Stimulated activated CD4-positive, alpha-beta T cell treated with anti-CD3 and anti-CD28 coated beads, TNF-alpha, amount 100 ng/mL, for 24 hours (primary cell): ENCODE measurements at places on chromosomes 6 and 20.

DNA sequence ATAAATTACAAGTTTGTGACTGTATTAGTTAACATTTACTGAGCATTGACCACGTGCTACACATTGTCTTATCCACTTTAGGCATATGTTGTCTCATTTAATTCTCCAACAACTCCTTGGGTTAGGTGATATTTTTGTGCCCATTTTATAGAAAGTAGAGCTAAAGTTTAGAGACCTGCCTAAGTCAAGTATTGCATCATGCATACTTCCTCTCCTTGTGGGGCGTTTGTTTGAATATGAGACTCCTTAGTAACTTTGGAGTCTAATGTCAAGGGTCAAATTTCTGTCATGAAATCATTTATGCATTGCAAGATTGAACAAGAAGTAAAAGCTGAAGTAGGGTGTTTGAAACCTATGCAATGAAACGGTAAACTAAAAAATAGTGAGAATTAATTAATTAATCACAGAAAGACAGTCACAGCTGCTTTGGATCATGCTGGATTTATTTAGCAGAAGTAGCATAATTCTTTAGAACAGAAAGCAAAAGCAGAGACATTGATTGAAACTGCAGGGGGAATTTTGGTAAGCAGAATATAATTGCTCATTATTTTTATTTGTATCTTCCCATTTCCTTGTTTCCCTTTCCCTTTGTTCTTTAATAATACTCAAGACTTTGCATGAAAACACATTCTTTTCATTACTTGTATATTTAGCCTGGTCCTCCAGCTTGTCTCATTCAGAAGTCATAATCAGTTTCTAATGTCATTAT, 1374.4 kb upstream of the GJE1 start:
- no peak for DNase-seq

- no peak for DNase-seq
These were observed 37.3 kb downstream of the KIF3B start for GRCh38 chr20:32314768-32315167.

DNA sequence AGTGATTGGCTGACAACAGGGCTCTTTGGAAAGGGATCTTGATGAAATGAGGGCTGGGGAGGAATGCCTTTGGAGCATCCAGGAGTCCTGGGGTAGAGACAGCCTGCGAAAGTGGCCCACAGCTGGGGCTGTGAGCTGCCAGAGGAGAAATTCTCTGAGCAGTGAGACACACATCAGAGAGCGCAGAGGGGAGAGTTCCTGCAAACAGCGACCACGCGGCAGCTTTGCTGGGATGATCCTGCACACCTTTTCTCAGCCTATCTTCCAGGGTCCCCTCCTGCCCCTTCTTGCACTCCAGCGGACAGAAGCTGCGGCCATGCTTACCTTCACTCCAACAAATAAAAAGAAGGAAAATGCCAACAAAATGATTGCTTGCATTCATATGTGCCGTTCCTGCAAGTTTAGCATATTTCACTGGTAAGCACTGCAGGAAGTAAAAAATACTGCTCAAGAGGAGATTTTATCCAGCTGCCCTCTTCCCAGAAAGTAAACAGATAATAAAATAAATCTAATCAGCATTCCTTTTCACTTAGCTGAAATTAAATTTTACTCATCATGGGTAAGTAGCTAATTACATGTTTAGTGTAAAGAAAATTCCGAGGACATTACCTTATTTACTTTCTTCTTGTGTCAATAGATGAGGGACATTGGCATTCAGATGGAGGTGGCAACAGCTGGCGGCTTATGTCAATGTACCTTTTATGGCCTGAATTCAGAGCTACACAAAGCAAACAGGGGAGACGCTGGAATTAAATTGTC, 339.9 kb upstream of the ARID1B start:
- no peak for DNase-seq

DNA sequence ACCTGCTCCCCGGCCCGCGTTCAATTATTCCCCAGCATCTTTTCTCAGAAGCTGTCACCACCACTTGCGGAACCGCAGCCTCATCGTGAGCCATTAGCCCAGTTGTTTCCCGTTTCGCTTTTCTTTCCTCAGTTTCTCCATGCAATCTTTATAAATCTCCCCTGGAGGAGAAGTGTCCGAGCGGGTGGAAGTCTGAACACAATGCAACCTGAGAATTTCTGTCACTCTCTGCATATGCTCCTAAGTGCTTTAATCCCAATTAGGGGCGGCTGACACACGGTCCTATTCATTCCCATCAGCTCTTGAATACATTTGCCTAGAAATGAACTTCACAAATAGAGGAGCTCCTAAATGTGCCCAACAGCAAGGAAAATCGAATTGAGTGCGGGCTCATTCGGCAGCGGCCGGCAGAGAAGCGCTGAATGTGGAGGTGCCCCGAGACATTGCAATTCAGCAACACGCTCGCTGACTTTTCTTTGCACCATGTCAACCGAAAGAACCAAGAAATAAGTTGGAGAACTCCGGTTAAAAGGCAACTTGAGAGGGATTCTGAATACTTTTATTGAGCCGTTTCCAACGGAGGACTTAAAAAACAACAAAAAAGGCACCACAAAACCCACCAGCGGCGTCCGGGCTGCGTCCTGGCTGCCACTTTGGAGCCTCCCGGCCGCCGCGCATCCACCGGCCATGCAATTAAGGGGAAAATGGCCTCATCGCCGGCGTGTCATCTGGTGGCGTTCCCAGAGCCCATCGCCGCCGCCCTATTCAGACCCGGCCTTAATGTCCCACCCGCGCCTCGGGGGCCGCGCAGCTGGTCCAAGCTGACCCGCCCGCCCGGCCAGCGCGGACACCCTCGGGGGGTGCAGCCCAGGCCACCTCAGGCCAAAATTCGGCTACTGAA, 3.9 kb upstream of the PRDM13 start:
- no peak for DNase-seq

DNA sequence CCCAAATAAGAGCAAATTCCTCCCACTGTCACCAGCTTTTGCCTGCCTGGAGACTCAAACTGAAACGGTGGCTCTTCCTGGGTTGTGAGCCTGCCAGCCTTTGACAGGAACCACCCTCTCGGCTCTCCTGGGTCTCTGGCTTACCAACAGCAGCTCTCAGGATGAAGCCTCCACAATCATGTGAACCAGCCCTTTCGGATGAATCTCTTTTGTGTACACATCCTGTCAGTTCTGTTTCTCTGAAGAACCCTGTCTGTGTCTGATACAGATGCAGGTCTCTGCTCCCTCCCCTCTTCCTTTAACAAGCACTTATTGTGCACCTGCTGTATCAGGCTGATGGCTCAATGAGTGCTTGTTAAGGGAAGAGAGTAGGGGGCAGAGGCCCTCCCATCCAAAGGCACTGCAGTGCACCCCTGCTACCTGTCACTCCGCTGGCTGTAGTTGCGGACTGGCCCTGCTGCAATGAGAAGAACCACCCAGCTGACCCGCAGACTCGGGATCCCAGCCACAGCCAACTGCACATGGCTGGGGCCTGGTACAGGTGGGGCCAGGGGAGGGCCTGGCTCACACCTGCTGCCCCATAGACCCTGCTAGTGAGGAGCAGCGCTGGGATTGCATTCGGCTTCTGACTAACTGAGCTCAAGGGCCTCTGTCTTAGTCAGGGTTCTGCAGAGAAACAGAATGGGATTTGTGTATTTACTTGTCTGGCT, 120.1 kb upstream of the PMEPA1 start:
- DNase-seq: no peak

DNA sequence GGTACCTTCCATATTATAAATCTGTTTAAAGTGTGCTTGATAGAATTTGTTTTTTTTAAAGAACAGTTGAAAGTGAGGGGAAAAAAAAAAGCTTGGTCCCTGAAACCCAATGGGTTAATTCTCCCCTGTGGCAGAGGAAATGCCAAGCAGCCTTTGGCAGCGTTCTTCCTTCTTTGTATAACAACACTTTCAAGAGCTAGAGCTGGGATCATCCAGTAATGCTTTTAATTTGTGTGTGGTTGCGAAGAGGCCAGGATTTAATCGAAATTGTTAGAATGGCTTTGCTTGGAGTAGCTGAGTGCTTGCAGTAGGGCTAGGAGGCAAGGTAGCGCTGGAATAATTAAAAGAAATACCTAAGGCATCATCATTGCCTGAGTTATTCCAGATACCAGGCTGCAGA, 692.0 kb downstream of the DHX35 start:
- no peak for DNase-seq

- DNase-seq: no peak
These were observed 28.9 kb downstream of the VEGFA start for GRCh38 chr6:43798688-43799444.

DNA sequence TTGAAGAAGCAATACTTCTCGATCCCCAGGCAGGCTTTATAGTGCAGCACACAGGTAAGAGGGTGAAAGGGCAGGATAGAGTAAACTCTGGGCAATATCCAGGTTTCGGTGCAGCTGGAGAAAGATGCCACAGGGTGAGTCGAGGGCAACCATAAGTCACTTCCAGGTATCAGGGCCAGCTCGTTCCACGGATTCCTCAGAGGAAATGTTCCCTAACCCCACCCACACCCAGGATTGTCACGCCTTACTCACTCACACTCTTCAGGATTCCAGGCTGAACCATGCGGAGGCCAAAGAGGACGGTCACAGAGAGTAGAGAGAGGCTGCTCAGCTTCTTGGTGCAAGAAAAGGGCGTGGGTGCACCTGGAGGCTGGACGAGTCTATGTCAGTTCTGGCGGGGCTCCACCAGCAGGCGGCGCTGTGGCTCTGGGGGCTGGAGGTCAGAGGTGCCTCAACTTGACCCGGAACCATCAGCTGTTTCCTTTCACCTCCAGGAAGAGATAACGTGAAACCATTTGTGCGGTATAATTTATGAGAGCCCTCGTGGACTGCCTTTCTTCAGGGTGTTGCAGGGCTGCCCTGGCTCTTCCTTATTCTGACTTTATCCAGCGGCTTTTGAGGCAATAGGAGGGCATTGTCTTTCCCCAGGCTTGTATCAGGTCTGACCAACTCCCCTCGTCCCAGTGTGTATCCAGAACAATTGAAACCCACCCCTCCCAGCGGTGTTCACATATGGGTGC, 14.5 kb upstream of the WFDC12 start:
- DNase-seq: peak; percentile 23

- DNase-seq: no peak
These were observed 37.7 kb upstream of the SLC4A11 start for GRCh38 chr20:3276680-3277015.

- DNase-seq: no peak
These were observed 35.7 kb downstream of the DNAAF9 start for GRCh38 chr20:3371754-3372153.

- DNase-seq: no peak
These were observed 29.9 kb downstream of the COX4I2 start for GRCh38 chr20:31667315-31668285.

DNA sequence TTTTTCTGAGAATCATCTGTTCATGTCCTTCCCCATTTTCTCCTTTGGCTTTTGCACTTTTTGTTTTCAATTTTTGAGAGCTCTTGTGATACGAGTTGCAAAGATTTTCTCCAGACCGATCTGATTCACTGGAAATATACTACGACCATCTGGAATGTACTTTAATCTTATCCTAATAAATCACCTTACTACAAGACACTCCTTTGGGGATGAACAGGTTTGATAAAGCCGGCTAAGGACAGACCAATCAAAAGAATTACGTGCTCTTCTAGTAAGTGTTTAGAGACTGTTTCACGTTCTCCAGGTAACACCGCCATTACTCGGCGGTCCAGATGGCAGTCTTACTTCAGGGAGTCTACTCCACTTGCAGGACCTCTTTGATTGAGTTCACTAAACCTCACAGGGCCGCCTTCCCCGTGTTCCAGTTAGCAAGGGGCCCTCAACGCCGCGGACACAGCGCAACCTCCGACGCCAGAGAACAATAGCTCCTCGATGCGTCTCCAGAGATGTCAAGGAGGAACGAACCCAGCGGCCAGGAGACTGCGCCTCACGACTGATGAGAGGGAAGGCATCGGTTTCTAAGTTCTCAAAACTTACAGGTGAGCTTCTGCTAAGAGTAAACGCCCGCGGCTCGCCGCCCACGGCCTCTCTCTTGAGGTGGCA, 920 bp upstream of the WTAP start:
- DNase-seq: no peak

DNA sequence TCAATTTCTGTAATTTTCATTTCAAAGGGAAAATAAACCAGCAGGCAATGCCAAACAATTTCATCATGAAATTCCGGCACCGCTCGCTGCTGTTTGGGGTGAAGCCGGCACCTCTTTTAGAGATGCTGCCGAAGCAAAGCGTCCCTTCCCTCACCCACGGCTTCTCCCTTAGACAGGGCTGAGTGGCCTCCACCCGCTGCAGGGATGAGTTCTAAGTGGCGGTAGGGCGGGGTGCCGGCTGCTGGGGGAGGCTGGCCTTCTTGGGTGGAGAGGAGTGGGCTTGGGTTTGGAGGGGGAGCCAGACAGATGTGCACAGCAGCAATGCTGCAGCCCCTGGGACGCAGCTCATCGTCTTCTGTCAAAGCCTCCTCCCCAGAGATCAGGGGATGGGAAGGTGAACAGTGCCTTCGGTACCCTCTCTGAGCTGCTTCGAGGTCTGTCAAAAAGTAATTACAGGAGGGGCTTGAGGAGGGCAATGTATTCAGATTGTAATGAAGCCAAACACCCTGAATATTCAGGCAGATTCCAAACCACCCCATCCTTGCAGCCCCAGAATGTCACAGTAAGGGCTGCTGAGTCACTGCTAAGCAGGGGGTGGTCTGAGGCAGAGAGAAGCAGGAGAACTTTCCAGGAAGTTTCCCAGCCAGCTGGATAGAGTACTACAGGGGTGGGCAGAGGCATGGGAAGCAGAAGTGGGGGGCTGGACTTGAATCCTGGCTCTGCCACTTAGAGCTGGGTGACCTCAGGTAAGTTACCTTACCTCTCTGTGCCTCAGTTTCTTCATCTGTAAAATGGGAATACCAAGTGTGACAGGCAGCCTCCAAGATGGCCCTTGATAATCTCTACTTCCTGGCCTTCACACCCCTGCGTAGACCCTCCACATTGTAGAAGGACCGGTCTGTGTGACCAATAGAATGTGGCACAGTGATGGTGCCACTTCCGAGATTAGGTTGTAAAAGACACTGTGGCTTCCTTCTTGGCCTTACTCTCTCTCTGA, 96.6 kb downstream of the SULF2 start:
- DNase-seq: no peak

DNA sequence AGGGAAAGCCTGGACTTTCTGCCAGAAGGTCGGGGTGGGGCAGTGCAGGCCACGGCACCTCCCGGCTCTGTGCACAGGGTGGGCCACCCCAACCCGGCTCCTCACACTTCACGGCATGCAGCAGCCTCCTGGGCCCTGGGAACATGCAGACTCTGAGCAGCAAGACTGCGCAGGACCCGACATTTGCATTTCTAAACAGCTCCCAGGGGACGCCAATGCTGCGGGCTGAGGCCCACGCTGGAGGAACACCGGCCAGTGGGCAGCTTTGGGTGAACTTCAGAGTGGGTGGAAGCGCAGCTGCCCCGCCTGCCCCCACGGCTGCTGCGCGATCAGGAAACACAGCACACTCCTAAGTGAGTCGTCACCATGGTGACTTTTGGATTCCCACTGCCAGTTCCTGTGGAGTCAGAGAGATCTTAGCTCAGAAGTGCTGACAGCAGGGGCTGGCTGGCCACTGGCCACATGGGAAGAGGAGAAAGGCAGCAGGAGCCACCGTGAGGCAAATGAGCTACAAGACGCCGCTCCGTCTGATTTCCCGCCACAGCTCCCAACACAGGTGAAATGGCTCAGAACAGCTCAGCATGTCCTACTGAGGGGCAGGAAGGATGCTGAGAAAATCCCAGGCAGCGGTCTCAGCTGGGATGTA, 52.1 kb downstream of the RNASET2 start:
- DNase-seq: no peak
